ENCODE measurements at places on chromosomes 2 and 18.

GRCh38 chr2:112831513-112831845 lies 5.1 kb downstream of the IL1B start:
- DNase-seq: no peak

DNA sequence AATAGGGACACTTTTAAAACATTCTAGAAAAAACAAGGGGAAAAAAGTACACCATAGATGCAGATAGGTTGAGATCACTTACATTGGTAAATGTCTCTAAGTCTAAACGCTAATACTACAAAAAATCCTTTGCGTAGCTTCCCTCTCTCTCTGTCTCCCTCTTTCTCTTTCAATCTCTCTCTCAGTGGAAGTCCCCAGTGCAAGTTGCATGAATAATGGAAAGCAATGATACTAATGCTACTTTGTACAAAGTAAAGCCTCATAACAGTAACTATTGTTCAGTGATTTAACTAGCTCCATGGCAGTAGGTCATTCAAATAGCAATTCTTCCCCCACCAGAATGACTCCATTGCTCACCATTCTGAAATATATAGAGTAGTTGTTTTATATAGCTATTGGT lies 12.8 kb downstream of the MEIS1 start:
- DNase-seq: no peak

- no peak for DNase-seq
Observed at GRCh38 chr2:228329282-228329681, 147.8 kb upstream of the SPHKAP start.

DNA sequence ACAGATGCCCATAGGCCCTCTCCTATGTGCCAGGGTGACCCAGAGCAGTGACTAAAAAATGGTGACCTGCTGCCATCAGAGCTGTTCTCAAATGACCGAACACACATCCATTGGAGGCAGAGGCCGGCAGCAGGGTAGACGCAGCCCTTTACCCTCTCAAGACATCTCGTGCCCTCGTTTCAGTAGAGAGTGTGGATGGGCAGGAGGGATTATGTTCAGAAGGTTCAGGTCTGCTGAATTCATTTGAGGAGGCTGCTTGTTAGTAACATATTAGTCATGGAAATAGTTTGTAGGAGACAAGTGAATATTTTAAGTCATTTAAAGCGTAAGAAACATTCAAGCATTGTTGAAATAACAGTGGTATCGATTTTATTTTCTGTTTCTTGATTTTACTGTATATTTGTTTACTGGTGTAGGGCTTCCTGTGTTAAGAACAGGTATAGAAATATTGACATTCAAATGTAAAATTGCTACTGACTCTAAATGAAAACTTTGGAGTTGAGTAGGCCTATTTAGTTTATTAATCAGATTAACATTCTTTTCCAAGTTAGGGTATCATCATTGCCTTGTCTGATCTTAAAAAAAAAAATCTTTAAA lies 82.6 kb downstream of the ZNF532 start:
- no peak for DNase-seq

DNA sequence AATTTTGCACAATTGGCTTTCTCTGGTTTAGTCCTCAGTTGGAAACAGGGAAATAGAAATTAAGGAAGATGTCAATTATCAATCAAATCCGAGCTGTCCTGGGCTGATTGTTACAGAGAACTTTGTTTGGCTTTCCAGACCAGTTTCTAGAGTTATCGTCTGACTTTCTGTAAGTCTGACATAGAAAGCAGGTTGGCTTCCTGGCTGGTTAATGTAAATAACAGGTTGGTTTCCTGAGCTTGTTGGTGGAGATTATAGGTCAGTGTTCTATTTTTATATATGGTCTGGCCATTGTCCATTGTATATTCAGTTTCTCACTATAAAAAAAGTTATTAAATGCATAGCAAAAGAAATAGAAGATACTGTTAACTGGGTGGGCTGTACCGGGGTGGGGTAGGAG lies 204.8 kb downstream of the MBD2 start:
- no peak for DNase-seq

DNA sequence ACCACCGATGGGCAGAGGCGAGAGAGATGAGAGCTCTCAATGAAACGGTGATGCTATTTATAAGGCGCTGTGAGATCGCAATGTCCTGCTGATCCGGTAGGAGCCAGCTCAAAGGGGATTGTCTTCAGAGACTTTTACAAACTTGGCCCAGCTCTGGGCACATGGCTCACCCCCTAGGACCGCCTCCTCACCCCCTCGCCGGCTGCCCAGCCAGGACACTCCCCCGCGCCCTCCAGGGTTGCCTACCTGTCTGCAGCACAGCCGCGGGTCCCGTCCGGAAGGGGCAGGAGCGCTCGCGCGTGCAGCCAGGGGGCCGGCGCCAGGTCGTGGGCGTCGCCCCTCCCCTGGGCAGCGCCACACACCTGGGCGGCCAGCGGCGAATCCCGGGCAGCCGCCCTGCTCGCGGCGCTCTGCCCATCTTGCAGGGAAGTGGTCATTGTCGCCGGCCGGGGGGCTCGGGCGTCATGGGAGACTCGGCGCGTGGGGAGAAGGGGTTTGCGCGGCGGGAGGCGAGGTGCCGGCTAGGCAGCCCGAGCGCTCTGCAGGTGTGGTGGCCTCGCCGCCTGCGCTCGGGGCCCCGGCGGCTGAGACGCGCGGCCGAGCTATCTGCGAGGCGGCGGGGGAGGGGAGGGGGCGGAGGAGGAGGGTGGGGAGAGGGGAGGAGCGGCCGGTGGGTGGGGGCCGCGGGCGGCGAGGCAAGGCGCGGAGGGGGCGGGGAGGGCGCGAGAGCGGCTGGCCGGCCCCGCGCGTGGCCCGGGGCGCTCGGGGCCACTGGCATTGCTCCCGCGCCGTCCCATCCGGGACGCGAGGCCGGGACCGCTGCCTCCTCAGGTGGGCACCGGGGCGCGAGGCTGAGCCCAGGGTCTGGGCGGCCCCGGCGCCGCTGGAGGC lies at the start of gene GRB14:
Gene GRB14, minus strand, starts transcription at position 610 of the 891 bp plus-strand sequence. Its CDS starts 173 bp downstream, at position 437.
- DNase-seq: no peak

DNA sequence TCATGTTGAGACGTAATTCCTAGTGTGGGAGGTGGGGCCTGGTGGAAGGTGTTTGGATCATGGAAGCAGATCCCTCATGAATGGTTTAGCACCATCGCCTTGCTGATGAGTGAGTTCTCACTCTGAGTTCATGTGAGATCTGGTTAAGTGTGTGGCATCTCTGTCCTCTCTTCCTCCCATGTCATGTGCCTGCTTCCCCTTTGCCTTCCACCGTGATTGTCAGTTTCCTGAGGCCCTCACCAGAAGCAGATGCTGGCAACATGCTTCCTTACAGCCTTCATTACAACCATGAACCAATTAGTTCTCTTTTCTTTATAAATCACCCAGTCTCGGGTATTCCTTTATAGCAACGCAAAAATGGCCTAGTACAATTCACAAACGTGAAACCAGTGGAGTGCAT lies 14.6 kb upstream of the MCM6 start:
- DNase-seq: no peak

DNA sequence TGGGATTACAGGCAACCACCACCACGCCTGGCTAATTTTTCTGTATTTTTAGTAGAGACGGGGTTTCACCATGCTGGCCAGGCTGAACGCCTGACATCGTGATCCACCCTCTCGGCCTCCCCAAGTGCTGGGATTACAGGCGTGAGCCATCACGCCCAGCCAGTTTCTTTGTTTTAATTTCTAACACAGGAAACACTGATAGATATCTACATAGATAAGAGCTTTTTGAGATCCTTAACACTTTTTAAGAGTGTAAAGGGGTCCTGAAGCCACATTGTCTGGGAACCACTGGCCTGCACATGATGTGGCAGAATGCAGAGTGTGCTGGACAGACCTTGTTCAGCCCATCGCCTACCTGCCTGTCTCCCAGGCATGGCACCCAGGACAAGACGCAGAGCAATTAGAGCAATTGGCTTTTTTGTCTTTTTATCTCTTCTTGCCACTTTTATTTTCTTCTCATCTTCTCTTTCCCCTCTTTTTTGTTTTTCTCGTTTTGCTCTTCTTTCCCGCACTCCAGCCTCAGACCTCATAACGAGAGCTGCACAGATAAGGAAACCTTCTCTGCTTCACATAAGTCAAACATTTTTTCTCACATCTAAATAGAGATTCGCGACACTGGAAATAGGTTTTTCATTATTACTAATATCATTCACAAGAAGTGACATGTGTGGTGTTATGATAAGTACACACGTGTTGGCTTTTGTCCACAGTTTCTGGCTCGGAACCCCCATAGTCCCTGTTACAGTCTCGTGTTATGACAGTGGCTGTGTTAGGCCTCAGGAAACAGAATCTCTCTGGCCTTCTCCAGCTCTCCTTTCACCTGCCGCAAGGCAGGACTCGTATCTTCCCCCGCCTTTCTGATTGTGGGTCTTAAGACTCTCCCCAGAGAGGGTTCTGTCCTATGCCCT lies 25.2 kb upstream of the GPR55 start:
- DNase-seq: no peak

- no peak for DNase-seq
Observed at GRCh38 chr2:96897491-96898134, 27.7 kb upstream of the SEMA4C start.

DNA sequence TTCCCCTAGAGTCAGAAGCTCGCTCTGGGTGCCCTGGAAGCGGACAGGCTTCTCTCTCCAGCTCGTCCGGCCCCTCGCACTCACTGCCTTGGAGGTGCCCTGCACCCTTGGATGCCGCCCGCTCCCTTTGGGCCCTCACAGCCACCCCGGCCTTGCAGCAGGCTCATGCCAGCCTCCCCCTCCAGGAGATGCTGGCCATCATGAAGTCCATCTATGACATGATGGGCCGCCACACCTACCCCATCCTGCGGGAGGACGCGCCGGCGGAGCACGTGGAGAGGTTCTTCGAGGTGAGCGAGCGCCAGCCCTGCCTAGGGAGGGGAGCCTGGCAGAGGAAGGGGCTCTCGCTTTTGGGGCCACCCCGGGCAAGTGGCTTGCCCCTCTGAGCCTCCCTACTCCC lies 20.3 kb upstream of the FAHD2A start:
- no peak for DNase-seq

GRCh38 chr2:48715042-48715899 lies 40.3 kb downstream of the LHCGR start:
- no peak for DNase-seq

DNA sequence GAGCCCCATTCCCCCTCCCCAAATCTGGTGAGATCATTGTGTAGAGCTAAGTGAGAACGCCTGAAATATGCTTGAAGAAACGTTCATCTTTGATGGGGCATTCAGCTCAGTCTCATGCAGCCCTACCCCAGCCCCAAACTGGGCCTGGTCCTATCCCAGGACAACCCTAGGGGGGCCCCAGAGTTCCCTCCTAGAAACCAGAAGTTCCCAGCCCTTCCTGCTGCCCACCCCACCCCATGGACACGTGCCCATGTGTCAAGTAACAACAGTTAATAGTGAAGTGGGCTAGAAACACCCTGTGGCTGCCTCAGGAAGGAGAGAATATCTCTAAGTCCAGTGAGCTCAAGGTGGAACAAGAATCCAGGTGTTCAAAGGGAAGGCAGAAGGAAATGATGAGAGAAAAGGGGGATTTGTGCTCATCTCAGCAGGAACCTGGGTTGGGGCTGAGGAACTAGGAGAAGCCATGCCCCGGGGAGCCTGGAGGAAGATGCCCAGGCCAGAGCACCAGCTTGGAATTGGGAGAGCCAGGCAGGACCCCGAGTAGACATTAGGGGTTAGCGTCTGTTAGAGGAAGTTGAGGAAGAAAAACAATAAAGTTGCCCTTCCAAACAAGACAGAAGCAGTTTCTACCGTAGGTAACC lies 20.1 kb upstream of the SLC20A1 start:
- no peak for DNase-seq

- DNase-seq: no peak
Observed at GRCh38 chr18:54205959-54206358, 18.5 kb downstream of the MBD2 start.

- no peak for DNase-seq
Observed at GRCh38 chr18:61448316-61448715, 115.1 kb downstream of the CDH20 start.

- no peak for DNase-seq
Observed at GRCh38 chr2:239991689-239992314, 33.3 kb downstream of the NDUFA10 start.

- DNase-seq: no peak
Observed at GRCh38 chr2:61485281-61485680, 14.4 kb upstream of the USP34 start.

GRCh38 chr2:8413589-8414135 lies 268.2 kb upstream of the ID2 start:
- DNase-seq: no peak

- DNase-seq: no peak
Observed at GRCh38 chr18:56097621-56098020, 509.6 kb upstream of the TCF4 start.

- DNase-seq: no peak
Observed at GRCh38 chr18:21914739-21915319, 174.2 kb downstream of the MIB1 start.

GRCh38 chr2:12807907-12808810 lies 91.4 kb downstream of the TRIB2 start:
- no peak for DNase-seq

GRCh38 chr2:648476-649424 lies 28.5 kb downstream of the TMEM18 start:
- DNase-seq: no peak

- DNase-seq: no peak
Observed at GRCh38 chr2:51953931-51954330, 922.0 kb upstream of the NRXN1 start.

- no peak for DNase-seq
Observed at GRCh38 chr2:78721355-78722033, 304.0 kb upstream of the REG3G start.

DNA sequence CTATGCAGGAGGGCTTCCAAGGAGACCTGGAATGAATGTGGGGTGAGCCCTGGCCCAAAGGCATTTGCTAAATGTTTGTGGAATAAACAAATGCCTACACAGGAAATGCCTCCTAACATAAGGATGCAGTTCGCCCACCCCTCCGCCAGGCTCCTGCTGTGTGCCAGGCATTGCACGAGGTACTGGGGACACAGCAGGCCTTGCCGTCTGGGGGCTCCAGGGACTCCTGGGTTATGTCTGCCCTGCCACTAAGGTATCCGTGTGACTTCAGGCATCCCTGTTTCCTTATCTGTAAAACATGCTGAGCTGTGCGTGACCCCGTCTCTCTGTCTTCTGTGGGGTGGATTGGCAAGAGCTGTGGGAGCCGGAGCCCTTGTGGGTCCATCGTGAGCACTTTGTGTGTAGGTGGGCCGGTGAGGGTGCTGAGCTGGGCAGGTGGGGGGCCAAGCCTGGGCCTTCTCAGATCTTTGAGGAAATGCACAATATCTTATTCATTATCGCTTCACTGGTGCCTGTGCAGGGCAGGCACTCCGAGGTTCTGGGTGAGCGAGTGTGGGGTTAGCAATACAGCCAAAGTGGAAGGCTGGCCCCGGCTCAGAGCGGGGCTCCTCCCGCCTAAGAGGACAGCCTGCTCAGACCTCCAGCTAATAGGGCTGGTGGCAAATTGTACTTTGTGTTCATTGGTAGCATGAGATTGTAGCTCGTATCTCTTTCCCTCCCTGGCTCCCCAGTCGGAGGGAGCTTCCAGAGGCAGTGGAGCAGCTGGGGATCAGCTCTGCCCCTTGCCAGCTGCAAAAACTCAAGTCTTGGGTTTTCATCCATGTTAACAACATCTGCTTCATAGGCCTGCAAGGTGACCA lies 126.8 kb downstream of the GLI2 start:
- no peak for DNase-seq
